ENCODE measurements at places on chromosomes 7 and 10. TPM values are rescaled to one million over a fixed set of nuclear protein-coding genes. Genes with fewer than 3 reads are reported as not detected.

- no peak for ATAC-seq
Measured at GRCh38 chr7:130145424-130146100, 59.6 kb downstream of the TMEM209 start.

Gene CTAGE8
- not detected for total RNA-seq

Gene CALN1
- not detected for total RNA-seq

Gene ZNF503
- 83.7 TPM for total RNA-seq

- no peak for ATAC-seq
Measured at GRCh38 chr10:74821501-74821900, 4.9 kb upstream of the KAT6B start.

- ATAC-seq, result no peak
Measured at GRCh38 chr7:55112056-55112455, 93.2 kb downstream of the EGFR start.
